ENCODE measurements at places on chromosomes 4 and X. TPM values are rescaled to one million over a fixed set of nuclear protein-coding genes. Genes with fewer than 3 reads are reported as not detected.

DNA sequence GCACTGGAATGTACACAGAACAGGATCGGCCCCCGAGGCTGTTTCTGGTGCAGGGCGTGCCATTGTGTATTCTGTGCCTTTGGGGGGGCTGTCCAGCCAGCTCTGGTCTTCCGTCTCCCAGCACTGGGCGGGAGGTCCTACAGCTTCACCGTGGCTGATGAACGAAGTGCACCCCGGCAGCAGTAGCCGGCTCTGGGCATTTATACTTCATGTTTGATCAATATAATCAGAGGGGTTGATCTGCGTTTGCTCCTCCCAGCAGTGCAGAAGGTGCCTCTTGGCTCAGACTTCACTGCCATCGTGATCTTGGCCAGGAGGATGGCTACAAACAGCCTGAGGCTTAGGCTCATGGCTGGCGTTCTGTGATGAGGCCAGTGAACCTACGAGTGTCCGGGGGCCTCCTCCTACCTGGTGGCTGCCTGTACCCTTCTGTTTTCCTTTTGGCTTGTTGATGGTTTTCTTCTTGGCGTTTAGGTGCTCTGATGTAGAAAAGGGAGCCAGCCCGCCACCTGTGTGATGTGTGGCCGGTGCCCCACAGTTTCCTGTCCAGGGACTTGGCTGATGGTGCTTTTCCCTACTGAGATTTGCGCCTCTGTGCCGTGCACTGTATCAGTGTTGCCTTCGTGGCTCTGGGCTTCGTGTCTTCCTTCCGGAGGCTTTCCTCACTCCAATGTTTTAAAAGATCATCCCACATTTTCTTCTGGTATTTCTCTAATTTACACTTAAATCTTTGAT is 31.2 kb upstream of the HGFAC start:
- H3K4me1 ChIP-seq: no peaks in the 10 kb centered on the region
- H3K27me3 ChIP-seq: no peaks in the 10 kb centered on the region
- DNase-seq: no peak
- H3K36me3 ChIP-seq: peaks cover 13% of the 10 kb centered on the region
- H3K4me3 ChIP-seq: no peak overlapping the region

DNA sequence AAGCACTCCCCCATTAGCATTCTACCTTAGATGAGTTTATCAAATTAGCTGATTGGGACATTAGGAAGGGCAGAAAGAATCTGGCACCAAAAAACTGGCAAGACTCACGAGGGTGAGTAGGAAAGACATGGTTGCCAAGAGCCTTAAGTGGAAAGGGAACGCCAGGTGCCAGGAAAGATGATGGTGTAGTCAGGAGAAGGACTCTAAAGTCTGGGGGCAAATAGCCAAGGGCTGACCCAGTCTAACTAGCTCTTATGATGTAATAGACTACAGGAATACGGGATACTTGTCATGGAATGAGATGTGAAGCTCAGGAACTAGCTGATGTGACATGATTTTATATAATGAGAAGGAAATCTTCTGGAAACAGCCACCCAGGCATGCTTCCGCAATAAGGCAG is 94.8 kb downstream of the MBNL3 start:
- H3K4me1 ChIP-seq: no peaks in the 10 kb centered on the region
- H3K36me3 ChIP-seq: peaks cover 4% of the 10 kb centered on the region
- no peak for DNase-seq
- no peaks in the 10 kb centered on the region for H3K27me3 ChIP-seq

- H3K4me3 ChIP-seq: peak overlapping the region; percentile 33
- DNase-seq: peak; percentile 23
- peaks cover 5% of the 10 kb centered on the region for H3K4me1 ChIP-seq
- peaks cover 4% of the 10 kb centered on the region for H3K36me3 ChIP-seq
- H3K27ac ChIP-seq: peak overlapping the region; percentile 81
Measured at GRCh38 chrX:153726286-153727122, 1.8 kb downstream of the ABCD1 start.

GRCh38 chrX:71493111-71493613 is 39.7 kb upstream of the OGT start:
- no peak for DNase-seq
- no peaks in the 10 kb centered on the region for H3K36me3 ChIP-seq
- H3K27me3 ChIP-seq: no peaks in the 10 kb centered on the region

GRCh38 chr4:87851953-87852352 is 19.2 kb downstream of the MEPE start:
- DNase-seq: no peak
- H3K36me3 ChIP-seq: no peaks in the 10 kb centered on the region
- no peak overlapping the region for H3K4me3 ChIP-seq
- H3K27ac ChIP-seq: no peak overlapping the region

DNA sequence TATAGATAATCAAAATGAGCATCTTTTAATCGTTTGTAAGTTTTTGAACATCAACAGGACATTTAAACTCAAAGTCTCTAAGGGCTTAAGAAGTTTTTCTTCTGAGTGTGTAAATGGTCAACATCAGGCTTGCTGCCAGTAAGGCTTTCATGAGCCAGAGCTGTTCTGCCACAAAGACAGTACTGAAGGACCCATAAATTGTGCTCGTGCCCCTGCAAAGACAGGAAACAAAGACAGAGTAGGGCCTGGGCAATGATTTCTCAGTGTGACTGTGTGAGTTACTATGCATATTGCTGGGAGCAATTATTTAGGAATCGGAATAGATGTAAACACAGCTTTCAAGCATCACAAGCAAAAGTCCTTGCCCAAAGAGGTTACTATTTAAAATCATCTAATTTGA is 300.0 kb downstream of the IDS start:
- no peak for DNase-seq
- H3K4me1 ChIP-seq: no peaks in the 10 kb centered on the region
- H3K27ac ChIP-seq: no peak overlapping the region
- H3K4me3 ChIP-seq: no peak overlapping the region

- H3K4me1 ChIP-seq: no peaks in the 10 kb centered on the region
- H3K4me3 ChIP-seq: no peak overlapping the region
- no peak overlapping the region for H3K27ac ChIP-seq
Measured at GRCh38 chrX:46178763-46179162, 366.5 kb downstream of the ZNF674 start.

DNA sequence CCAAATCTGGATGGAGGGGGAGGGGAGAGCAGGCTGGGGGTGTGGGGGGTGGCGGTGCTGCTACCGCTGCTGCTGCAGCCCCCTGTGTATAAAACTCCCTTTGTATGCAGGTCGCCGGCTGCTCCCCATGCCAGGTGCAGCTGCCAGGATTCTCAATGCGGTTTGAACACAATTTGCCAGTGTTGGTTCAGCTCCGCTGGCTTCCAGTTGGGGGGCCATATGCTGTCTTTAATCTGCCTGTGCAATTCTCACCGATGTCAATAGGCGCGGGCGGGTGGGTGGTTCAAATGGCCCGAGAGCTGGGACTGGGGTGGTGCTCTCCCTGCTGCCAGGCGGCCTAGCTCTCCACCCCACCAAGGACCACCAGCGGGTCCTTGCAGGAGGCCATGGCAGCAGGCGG is 257.6 kb downstream of the BCOR start:
- H3K27me3 ChIP-seq: no peaks in the 10 kb centered on the region
- H3K4me1 ChIP-seq: no peaks in the 10 kb centered on the region
- no peak overlapping the region for H3K27ac ChIP-seq
- H3K4me3 ChIP-seq: no peak overlapping the region

- DNase-seq: no peak
- H3K27ac ChIP-seq: no peak overlapping the region
- H3K27me3 ChIP-seq: no peaks in the 10 kb centered on the region
- H3K36me3 ChIP-seq: no peaks in the 10 kb centered on the region
Measured at GRCh38 chrX:22603060-22603459, 330.3 kb downstream of the CBLL2 start.

GRCh38 chrX:46757052-46757451 is 1.9 kb downstream of the SLC9A7 start:
- DNase-seq: no peak
- H3K4me1 ChIP-seq: peaks cover 11% of the 10 kb centered on the region
- no peak overlapping the region for H3K4me3 ChIP-seq
- H3K27ac ChIP-seq: no peak overlapping the region

DNA sequence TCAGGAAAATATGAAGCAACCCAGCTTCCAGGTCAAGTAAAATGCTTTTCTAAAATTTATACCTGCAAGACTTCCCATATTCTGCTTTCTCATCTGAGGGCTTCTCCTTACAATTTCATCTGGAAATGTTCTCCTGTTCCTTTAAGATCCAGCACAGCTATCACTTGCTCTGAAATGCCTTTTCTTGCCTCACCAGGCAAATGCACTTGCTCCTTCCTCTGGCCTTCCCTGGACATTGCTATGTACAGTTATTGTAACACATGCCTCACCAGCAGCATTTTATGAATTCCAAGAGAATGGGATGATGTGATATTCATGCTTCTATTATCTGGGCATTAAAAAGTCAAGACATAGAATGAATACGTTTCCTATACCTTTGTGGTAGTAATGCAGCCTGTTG is 842.1 kb upstream of the INTU start:
- no peaks in the 10 kb centered on the region for H3K27me3 ChIP-seq
- H3K36me3 ChIP-seq: no peaks in the 10 kb centered on the region
- no peak for DNase-seq
- no peaks in the 10 kb centered on the region for H3K4me1 ChIP-seq

GRCh38 chr4:154044742-154045485 is 256.0 kb upstream of the SFRP2 start:
- H3K27me3 ChIP-seq: no peaks in the 10 kb centered on the region
- H3K27ac ChIP-seq: no peak overlapping the region
- H3K4me3 ChIP-seq: no peak overlapping the region
- DNase-seq: no peak
- no peaks in the 10 kb centered on the region for H3K36me3 ChIP-seq
- H3K4me1 ChIP-seq: no peaks in the 10 kb centered on the region

GRCh38 chr4:101025755-101026154 is 321.6 kb downstream of the PPP3CA start:
- H3K4me3 ChIP-seq: no peak overlapping the region
- H3K4me1 ChIP-seq: peaks cover 4% of the 10 kb centered on the region
- peaks cover 4% of the 10 kb centered on the region for H3K36me3 ChIP-seq
- H3K27ac ChIP-seq: no peak overlapping the region
- DNase-seq: no peak
- H3K27me3 ChIP-seq: no peaks in the 10 kb centered on the region

DNA sequence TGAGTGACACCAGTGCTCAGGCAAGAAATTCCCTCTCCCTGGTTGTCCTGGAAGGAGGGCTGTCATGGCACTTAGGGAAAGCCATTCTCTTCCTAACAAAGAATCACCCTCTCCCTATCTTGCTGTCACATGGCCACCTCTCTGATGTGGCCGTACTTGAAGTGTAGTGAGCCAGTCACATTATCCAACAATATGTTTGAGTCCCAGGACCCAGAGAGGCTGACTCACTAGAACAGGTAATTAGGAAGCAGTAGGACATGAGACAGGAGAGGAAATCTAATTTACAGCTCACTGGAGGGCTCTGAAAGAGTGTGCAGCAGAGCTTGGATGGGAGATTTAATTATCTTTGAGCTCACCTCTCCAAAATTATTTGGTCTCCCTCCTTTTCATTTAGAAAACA is 299.1 kb downstream of the ARHGAP24 start:
- no peak overlapping the region for H3K4me3 ChIP-seq
- DNase-seq: no peak
- H3K27me3 ChIP-seq: no peaks in the 10 kb centered on the region
- no peak overlapping the region for H3K27ac ChIP-seq
- no peaks in the 10 kb centered on the region for H3K36me3 ChIP-seq
- H3K4me1 ChIP-seq: no peaks in the 10 kb centered on the region

DNA sequence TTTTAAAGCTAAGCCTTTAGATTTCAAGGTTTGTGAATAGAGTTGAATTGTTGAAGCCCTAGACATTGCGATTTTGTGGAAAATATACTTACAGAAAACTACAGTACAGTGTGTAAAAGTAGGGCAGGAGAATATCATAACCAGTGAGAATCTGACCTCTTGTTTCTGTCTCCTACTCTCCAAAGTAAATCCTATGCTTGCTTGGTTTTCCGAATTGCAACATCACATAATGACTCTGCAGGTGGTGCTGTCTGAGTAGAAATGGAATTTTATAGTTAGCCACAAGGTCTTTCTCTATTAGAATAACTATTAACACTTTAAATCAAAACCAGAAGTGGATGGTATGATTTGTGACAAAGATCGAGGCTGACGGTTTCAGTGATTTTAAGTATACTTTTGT is 505.6 kb downstream of the RAPGEF2 start:
- H3K27ac ChIP-seq: no peak overlapping the region
- H3K36me3 ChIP-seq: no peaks in the 10 kb centered on the region
- H3K4me3 ChIP-seq: no peak overlapping the region
- no peak for DNase-seq
- no peaks in the 10 kb centered on the region for H3K4me1 ChIP-seq

GRCh38 chrX:153334654-153335295 is 822 bp downstream of the ZNF275 start:
- H3K36me3 ChIP-seq: no peaks in the 10 kb centered on the region
- H3K27me3 ChIP-seq: no peaks in the 10 kb centered on the region
- H3K4me3 ChIP-seq: peak overlapping the region; percentile 72
- peaks cover 43% of the 10 kb centered on the region for H3K4me1 ChIP-seq

DNA sequence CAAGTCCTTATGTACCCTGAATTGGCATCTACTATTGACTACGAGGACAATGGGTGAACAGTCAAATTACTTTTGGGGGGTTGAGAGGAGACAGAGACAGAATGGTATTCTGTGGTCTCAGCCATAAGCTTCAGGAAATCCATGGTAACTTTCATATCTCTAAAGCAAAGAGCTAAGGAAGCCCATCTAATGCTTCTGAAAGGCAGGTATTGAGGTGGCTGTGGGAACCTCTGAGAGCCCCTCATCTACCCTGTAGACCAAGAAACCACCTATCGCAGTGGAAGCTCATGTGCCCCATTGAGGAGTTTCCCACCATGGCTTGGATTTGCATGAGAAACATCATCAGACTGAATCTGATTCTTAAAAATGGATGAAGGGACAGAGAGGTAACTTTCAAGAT is 23.1 kb upstream of the BMP2K start:
- DNase-seq: no peak
- no peak overlapping the region for H3K4me3 ChIP-seq
- no peaks in the 10 kb centered on the region for H3K36me3 ChIP-seq
- no peaks in the 10 kb centered on the region for H3K27me3 ChIP-seq
- no peak overlapping the region for H3K27ac ChIP-seq

DNA sequence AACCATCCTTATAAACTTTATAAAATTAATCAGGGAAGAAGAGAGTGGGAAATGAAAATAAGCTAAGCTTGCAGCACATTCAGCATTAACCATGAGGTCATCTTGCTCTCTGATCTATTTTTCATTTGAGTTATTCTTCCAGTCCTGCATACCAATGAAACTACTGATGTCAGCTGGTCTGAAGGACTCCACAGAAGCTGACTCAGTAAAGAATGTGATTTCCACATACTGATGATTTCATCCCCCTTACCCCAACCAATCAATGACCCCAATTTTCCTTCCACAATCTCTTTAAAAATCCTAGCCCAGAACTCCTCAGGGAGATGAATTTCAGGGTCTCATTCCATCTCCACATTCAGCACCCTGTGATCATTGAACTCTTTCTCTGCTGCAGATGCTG is 18.8 kb upstream of the DSPP start:
- no peak overlapping the region for H3K4me3 ChIP-seq
- no peak overlapping the region for H3K27ac ChIP-seq
- no peaks in the 10 kb centered on the region for H3K27me3 ChIP-seq
- no peak for DNase-seq
- no peaks in the 10 kb centered on the region for H3K4me1 ChIP-seq
- no peaks in the 10 kb centered on the region for H3K36me3 ChIP-seq

Gene NLRP2B
- not detected for total RNA-seq

Gene CDX4
- total RNA-seq: not detected

Gene SYP
- total RNA-seq: 0.53 TPM

Gene SPP1
- total RNA-seq: 0.89 TPM

Gene TMEM156
- 12.5 TPM for total RNA-seq

Gene DCAF4L1
- 0.10 TPM for total RNA-seq

Gene BANK1
- total RNA-seq: 3.4 TPM

Gene RASSF6
- 0.47 TPM for total RNA-seq

Gene HEPH
- total RNA-seq: 0.15 TPM

Gene ADH1B
- not detected for total RNA-seq

Gene XAGE2
- total RNA-seq: not detected
